GM23338 (cell line): ENCODE measurements at places on chromosomes 2 and 18. TPM values are rescaled to one million over a fixed set of nuclear protein-coding genes. Genes with fewer than 3 reads are reported as not detected.

RTN4 gene
- 221 and 244 TPM in 2 replicates for total RNA-seq

ICA1L gene
- 5.6 and 7.2 TPM in 2 replicates for total RNA-seq

SPATA3 gene
- not detected in 2 replicates for total RNA-seq

POTEF gene
- total RNA-seq = 1.8 and 3.0 TPM in 2 replicates

ANKRD62 gene
- total RNA-seq = not detected in 2 replicates

RPS27A gene
- total RNA-seq = 1,424 and 1,606 TPM in 2 replicates

VIT gene
- total RNA-seq = not detected in 2 replicates

EHD3 gene
- total RNA-seq = 11.9 and 12.6 TPM in 2 replicates

RBM43 gene
- 3.2 and 3.4 TPM in 2 replicates for total RNA-seq

EXOC6B gene
- 43.5 and 45.9 TPM in 2 replicates for total RNA-seq

UNC50 gene
- 38.7 and 44.4 TPM in 2 replicates for total RNA-seq

AGBL5 gene
- 31.3 and 32.9 TPM in 2 replicates for total RNA-seq

COQ10B gene
- total RNA-seq = 27.6 and 30.5 TPM in 2 replicates

ARHGAP25 gene
- total RNA-seq = 1.9 and 2.5 TPM in 2 replicates

PROM2 gene
- total RNA-seq = 2.2 TPM in 2 replicates

COL6A3 gene
- total RNA-seq = 7.3 and 8.7 TPM in 2 replicates

EN1 gene
- 0.24 TPM in 1 of 2 replicates, not detected in the other for total RNA-seq

OSR1 gene
- 0.24 TPM in 1 of 2 replicates, not detected in the other for total RNA-seq

KYNU gene
- total RNA-seq = 0.03 and 0.50 TPM in 2 replicates

PRSS56 gene
- total RNA-seq = 0.31 TPM in 1 of 2 replicates, not detected in the other

PELI1 gene
- 56.6 and 61.8 TPM in 2 replicates for total RNA-seq

CAPN14 gene
- total RNA-seq = 0.54 TPM in 1 of 2 replicates, not detected in the other

CIDEA gene
- not detected in 2 replicates for total RNA-seq

CCDC74B gene
- total RNA-seq = 22.1 and 34.5 TPM in 2 replicates

CD207 gene
- total RNA-seq = not detected in 2 replicates

SP100 gene
- 0.73 TPM in 1 of 2 replicates, not detected in the other for total RNA-seq

ABCG8 gene
- 0.31 and 0.35 TPM in 2 replicates for total RNA-seq

ERICH2 gene
- total RNA-seq = 2.1 TPM in 1 of 2 replicates, not detected in the other

CCDC195 gene
- total RNA-seq = not detected in 2 replicates

ZNF396 gene
- total RNA-seq = 0.31 and 0.85 TPM in 2 replicates

VSNL1 gene
- total RNA-seq = 95.6 and 102 TPM in 2 replicates

PROKR1 gene
- total RNA-seq = 5.2 and 5.3 TPM in 2 replicates

CEP192 gene
- 23.3 and 30.6 TPM in 2 replicates for total RNA-seq
